HAP-1 (cell line): ENCODE measurements at places on chromosomes 16 and 17.

GRCh38 chr16:24009955-24010354, 174.2 kb downstream of the PRKCB start:
- no peak for DNase-seq

GRCh38 chr17:15648386-15648785, 28.9 kb upstream of the FBXW10B start:
- no peak for DNase-seq

DNA sequence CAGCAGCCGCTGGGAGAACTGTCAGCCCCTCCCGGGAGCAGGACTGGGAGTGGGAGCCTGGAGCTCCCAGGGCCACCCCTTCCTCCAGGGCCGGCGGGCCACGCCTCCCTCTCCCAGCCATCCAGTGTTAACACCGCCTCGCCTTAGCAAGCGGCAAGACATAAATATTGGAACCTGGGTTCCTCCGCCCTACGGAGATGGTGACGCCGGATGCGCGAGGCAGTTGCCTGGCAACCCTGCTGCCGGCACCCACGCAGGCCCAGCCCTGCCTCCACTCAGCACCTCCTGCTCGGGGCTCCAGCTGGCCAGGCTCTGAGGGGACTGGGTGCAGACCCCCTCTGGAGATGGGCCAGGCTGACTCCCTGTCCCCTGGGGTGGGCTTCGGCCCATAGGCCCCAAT, 27.4 kb upstream of the CACNA1H start:
- peak; percentile 58 for DNase-seq

GRCh38 chr17:47776330-47777197, 43.5 kb downstream of the TBX21 start:
- DNase-seq = peak; percentile 49

DNA sequence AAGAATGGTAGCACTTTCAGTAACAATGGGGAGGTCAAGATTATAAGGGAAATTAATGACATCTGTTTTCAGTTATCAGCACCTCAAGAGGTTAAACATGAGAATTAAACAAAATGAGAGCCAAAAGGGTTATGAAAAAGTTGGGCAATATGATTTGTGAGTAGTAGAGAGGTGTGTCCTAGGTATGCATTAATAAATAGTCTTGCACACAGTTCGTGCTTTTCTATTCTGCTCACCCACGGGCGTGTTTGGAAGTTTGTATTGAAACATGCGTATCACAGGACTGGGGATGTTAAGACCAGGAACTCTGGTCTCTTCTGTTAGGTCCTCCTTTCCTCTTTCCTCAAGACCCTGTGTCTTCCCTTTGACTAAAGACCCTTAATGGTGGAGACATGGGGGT, 6.0 kb downstream of the BPTF start:
- DNase-seq = no peak

DNA sequence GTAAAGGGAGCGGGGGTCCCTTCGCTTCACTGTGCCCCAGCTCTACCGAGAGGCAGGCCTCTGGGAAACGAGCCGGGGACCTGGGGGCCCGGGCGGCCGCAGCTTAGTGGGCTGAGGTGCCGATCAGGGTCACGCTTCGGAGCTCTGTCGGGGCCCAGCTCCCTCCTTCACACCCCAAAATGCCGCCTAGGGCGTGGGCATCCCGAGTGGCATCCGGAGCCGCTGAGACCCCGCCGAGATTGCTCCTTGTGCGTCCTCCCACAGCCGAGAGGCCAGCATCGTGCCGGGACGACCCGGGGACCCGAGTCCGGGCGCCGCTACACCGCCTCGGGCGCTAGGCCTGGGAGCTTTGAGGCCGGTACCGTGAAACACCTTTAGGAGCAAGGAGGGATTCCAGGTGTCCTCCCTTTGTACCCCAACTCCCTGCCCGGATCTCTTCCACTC, 1.3 kb downstream of the SALL1 start:
- no peak for DNase-seq

- no peak for DNase-seq
These were observed 37.9 kb upstream of the LRRC75A start for GRCh38 chr17:16529906-16530305.

DNA sequence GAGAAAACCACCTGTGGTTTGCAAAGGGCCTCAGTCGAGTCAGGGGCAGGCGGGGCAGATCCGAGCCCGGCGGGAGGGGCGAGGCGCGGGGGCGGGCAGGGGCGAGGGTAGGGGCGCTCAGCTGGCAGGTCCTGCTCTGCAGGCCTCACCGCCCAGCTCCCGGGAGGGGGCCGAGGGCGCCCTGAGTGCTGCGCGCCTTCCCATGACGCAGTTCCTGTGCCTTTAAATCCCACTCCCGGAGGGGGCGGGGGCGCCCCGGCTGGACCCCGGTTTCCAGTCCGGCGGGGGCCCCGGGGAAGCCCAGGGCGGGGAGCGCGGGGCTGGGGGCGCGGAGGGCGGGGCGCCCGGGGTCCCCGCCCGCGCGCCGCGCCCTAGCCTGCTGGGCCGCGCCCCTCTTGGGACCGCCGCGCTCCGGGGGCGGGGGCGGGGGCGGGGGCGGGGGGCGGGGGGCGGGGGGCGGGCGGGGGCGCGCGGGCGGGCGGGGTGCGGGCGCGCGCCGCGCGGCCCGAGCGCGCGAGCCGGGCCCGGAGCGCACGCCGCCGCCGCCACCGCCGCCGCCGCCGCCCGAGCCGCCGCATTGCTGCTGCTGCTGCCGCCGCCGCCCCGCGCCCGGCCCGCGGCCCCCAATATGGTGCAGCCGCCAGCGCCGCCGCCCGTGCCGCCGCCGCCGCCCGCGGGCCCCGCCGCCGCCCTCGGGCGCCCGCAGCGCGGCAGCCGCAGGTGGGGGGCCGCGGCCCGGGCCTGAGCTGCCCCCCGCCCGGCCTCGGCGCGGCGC, at the start of gene JPH3:
Gene JPH3, plus strand, starts transcription at position 508 of the 775 bp plus-strand sequence. CDS start 639 bp downstream, outside the sequence.
- peak; percentile 41 for DNase-seq

DNA sequence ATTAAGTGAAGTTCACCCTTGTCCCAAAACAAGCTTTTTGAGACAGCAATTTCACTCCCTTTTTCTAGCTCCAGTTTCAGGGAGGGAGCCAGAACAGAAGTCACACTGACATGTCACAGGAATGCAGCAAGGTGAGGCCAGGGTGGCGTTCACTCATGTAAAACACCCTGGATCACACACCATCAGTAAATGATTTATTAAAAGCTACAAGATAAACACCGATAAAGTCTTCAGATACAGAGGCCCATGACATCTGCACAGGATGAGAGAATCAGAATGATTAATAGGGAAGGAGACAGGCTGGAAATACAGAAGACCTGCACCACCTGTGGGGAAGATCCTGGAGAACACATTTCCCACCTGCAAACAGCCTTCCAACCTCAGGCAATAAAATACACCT, 77.5 kb upstream of the DYNLRB2 start:
- DNase-seq = no peak
